ENCODE measurements at places on chromosomes 11 and 22.

DNA sequence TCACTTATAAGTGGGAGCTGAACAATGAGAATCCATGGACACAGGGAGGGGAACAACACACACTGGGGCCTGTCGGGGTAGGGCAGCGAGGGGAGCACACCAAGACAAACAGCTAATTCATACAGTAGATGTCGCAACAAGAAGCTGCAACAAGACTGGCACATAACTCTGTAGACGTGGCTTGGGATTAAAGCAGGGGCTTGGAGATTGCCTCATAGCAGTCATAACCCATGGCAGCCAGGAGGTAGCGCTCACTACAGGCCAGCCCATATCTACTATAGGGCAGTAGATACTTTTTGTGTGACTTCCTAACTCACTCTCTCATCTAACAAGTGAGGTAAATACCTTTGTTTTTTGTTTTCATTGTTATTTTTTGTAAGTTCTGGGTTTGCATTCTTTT lies 1.7 kb upstream of the OR9G4 start:
- no peak for DNase-seq

GRCh38 chr22:25023879-25024278 lies 71.4 kb downstream of the KIAA1671 start:
- no peak for DNase-seq

DNA sequence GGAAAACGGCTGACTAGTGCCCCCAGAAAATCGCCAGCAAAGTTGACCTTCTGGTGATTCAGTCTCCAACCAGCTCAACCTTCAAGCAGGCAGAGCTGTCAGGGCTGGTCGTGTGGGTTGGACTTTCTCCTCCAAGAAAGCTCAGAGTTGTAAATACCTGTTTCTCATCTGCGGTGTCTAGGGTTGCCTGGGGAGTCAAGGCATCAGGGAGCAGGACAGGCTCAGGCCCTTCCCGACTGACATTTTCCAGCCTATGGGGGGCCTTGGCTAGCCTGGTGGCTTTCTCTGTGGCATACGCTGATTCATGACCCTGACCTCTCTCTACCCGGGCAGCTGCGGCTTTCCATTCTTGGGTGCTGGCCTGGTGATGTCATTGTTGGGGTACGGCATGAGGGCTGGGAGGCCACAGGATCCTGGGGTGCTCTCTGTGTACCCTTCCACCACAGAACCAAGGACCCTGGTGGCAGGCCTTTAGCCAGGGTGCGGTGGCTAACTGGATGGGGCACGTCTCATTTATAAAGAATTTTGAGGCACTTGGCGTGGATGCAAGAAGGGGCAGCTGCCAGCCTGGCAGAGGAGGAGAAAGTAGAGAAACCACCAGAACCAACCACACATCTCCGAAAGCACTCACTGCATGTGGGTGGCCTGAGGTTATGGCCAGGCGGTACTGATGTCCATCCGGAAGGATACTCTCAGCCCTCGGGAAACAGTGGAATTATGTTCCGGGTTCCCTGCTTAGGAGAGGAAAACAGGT lies 64.9 kb downstream of the BCR start:
- no peak for DNase-seq

DNA sequence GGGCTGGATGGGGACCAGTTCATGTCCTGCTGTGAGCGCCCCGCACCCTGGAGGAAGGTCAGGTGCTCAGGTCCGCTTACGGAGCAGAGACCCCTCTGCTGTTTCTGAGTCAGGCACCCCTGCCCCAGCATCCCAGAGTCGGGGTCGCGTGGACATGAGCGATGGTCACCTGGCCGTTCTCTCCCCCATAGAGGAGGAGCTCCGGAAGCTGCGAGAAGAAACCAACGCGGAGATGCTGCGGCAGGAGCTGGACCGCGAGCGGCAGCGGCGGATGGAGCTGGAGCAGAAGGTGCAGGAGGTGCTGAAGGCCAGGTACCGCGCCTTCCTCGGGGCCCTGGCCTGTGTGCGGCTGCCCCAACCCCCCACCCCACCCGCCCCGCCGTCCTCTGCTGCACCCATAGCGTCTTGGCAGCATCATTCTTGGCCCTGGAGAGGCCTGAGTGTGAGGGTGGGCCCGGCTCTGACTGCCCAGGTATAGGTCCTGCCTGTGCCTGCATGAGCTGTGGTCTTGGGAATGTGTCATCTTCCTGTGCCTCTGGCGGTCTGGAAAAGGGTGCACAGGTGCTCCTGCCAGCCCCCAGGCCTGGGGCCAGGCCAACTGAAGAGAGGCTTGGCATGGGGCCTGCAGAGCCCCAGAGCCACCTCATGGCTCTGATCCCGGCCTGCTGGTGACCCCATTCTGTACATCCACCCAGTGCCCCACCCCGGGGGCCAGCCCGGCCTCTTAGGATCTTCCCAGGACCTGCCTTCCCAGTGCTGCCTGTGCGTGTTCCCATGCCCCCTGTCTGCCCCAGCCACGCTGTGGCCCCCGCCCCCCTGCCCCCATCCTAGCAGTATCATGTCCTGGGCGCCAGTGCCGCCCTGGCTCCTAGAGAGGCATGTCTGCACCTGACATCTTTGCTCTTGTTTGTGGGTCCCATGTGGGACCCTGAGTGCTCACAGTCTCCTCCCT lies 38.1 kb downstream of the GRAMD4 start:
- no peak for DNase-seq

DNA sequence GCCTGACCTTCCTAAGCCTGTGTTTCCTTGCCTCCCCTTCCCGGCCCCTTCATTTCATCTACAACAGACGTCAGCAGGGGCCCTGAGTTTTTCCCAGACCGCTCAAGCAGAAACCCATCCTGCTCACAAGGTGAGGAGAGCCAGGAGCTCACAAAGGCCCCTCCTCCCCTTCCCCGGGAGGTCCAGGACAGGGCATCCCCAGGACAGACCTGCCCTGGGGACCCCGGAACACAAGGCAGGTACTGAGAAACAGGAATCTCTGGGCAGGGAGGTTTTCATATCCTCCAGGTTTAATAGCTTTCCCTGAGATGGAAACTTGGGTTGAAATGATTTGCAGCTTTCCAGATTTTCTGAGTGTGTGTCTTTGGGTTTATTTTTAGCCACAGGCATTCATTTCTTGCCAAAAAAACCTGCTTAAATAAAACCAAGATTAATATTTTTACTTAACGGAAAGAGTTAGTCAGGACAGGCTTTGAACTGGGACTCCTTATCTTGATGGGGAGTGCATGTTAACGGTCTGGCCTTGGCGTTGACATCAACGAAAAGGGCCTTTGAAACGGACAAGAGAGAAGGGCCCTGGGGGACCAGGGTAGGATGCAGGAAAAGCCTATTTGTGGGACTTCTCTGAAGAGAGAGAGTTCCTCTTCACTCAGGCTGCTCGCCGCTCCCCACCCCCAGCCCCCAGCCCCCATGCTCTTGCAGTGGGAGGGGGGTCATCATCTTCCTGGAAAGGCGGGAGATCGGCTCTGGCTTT lies 38.5 kb downstream of the TIMP3 start:
- DNase-seq = no peak

- no peak for DNase-seq
Observed at GRCh38 chr11:1745701-1746320, 4.6 kb downstream of the IFITM10 start.

GRCh38 chr22:17829695-17830042 lies 55.4 kb upstream of the BID start:
- DNase-seq = no peak

DNA sequence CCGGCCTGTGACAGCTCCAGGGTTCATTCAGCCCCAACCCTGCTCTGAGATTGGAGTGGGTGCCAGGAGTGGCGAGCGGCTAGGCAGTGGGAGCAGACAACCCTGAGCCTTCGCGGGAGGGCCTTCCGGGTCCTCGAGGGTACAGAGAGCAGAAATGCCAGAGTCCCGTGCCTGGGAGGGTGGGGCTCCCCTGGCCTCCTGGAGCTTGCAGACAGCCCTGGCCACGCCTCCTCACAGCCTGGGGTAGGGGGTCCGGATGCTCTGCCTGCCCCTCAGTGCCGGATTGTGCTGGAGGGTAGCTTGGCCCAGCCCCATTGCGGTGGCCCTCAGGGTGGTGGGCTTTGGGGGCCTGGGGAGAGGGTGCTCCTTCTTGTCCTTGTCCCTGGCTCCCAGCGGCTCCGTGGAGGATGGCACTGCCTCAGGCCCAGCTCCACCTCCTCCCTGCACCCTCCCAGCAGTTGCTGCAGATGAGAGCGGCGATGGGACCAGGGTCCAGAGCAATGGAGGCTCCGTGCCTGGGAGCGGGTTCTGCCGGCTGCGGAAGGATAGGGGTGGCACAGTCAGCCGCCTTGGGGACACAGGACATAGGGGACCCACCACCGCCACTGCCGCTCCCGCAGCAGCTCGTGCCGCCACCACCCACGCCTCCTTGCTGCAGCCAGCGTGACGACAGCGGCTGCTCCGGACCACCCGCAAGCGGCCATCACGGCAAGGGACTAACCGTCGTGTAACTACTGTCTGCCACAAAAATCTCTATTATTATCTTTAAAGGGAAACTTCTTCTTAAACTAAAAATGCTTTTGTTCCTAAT lies 34.9 kb upstream of the OR10G7 start:
- DNase-seq = no peak

GRCh38 chr22:24302591-24302990 lies 32.0 kb downstream of the SPECC1L start:
- DNase-seq = no peak

DNA sequence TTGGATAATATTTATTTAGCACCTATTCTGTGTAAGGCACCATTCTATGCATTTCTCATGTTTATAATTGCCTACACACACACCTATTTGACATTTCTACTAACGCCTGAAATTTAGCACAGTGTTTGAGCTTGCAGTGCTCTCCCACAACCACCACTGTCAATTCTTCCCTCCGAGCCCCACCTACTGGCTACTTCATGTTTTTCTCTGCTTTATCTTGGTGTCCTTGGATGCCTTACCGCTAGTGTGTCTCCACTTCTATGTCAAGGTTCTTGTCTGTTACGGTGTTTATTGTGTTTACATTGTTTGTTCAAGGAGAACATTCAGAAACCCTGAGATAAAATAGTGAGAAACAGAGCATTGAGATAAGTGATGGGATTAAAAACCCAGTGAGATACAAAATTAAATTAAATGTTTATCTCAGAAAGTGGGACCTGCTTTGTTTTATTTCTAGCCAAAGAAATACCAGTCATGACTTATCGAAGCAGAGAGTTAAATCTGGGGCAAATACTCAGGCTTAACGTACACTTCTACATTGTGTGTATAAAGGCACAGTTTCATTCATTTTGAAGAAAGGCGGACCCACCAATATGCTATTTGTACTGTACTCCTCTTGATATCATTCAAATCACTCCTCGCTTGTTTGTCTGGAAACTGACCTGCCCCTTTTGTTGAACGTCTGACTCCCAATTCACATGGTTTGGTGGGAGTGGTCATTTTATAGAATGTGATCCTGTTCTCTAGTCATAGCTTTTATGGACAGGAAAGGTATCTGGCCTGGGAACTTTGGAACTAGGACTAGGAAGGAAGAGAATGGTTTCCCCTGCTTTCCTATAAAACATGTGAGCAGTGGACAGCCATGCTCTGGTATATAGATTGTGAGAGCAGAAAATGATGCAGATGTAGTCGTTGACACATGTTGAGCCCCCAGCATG lies 39.2 kb upstream of the SLC36A4 start:
- no peak for DNase-seq

DNA sequence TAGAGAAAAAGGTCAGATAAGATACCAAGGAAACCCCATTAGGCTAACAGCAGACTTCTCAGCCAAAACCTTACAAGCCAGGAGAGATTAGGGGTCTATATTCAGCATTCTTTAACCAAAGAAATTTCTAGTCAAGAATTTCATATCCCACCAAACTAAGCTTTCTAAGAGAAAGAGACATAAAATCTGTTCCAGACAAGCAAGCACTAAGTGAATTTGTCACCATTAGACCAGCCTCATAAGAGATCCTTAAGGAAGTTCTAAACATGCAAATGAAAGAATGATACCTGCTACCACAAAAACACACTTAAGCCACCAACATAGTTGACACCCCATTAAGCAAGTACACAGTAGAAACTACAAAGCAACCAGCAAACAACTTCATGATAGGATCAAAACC lies 276.2 kb downstream of the C11orf87 start:
- DNase-seq = no peak

- no peak for DNase-seq
Observed at GRCh38 chr11:103529181-103529684, 420.0 kb downstream of the DYNC2H1 start.

- DNase-seq = no peak
Observed at GRCh38 chr11:66915046-66915832, 42.9 kb downstream of the PC start.

Measured in stimulated activated CD8-positive, alpha-beta memory T cell treated with anti-CD3 and anti-CD28 coated beads, Interleukin-7, amount 100 ng/mL, for 48 hours (primary cell).